Astrocyte (in vitro differentiated cells and primary cell): ENCODE measurements at places on chromosomes 1 and 21. TPM values are rescaled to one million over a fixed set of nuclear protein-coding genes. Genes with fewer than 3 reads are reported as not detected.

DNA sequence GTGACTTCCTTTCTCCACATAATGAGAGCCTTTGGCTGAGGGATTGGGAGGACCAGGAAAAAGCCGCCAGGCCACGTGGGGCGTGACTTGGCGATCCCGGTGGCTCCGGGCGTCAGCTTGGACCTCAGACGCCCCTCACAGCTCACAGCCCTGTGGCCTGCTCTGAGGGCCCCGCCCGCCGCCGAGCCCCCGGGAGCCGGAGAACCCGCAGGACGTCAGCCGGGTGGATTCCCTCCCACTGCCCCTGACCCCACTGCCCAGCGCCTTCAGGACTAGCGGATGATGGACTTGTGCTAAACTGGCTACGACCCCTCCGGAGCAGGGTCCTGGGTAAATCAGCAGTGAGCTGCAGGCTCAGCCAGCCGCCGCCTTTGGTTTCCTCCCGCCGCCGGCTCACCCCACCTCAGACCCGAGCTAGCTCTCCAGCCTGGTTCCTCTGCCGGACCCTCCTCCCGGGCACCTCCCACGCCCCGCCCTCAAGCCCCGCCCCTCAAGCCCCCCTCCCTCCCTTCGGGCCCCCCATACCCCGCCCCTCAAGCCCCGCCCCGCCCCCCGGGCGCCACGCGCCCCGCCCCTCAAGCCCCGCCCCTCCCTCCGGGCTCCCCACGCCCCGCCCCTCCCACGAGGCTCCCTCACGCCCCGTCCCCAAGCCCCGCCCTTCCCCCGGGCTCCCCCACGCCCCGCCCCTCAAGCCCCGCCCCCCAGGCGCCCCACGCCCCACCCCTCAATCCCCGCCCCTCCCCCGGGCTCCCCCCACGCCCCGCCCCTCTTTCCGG lies 10.0 kb upstream of the FAAP20 start:
- H3K27me3 ChIP-seq, result no peaks in the 10 kb centered on the region
- H3K4me3 ChIP-seq, result peak overlapping the region; percentile 60
- DNase-seq, result peak; percentile 38

DNA sequence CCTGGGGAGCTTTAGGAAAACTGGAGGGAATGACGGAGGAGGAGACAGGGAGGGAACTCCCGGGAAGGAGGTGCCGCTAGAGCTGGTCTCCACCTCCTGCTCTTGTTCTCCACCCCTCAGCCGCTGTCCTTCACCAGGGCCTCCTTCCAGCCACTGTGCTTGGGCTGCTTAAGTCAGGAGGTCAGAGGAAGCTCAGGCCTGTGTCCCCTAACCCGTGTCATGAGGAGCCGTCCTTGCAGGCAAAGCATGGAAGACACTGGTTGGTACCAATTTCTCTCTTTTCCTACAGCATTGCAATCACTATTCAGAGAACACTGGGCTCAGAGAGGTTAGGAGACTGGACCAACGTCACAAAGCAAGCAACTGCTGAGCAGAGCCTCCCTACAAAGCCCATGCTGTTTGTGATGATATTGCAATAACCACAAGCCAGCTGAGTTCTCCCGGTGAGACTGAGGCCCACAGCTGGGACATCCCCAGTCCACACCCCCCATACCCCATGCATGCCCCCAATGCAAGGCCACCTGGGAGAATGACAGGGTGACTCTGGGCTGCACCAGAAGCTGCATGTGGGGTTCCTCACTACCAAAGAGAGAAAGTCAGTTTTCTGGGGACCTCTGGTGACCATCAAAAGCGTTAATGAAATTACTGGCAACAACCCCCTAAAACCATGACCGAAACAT lies 427.5 kb downstream of the NPHP4 start:
- no peak overlapping the region for H3K27ac ChIP-seq
- no peak overlapping the region for H3K4me3 ChIP-seq
- H3K36me3 ChIP-seq, result no peaks in the 10 kb centered on the region
- no peaks in the 10 kb centered on the region for H3K4me1 ChIP-seq
- no peak for DNase-seq
- H3K27me3 ChIP-seq, result no peaks in the 10 kb centered on the region

DNA sequence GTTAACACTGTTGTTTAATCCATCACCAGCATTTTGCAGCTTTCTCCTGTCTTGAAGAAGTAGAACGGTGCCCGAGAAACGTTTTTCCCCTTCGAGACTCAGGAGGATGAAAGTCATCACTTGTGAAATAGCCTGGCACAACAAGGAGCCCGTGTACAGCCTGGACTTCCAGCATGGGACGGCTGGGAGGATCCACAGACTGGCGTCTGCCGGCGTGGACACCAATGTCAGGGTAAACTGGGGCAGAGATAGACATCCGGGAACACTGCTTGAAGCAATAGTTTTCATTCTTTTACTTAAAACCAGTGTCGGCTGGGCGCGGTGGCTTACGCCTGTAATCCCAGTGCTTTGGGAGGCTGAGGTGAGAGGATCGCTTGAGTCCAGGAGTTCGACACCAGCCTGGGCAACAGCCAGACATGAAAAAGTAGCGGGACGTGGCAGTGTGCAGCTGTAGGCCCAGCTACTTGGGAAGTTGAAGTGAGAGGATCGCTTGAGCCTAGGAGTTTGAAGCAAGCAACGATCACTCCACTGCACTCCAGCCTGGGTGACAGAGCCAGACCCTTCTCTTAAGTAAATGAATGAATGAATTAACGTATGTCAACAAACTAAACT lies 945 bp downstream of the CHAF1B start:
- no peaks in the 10 kb centered on the region for H3K27me3 ChIP-seq
- H3K27ac ChIP-seq, result no peak overlapping the region
- H3K4me3 ChIP-seq, result peak overlapping the region; percentile 78
- H3K4me1 ChIP-seq, result peaks cover 10% of the 10 kb centered on the region
- no peak for DNase-seq
- H3K36me3 ChIP-seq, result no peaks in the 10 kb centered on the region

- peaks cover 15% of the 10 kb centered on the region for H3K4me1 ChIP-seq
- no peaks in the 10 kb centered on the region for H3K27me3 ChIP-seq
- no peaks in the 10 kb centered on the region for H3K36me3 ChIP-seq
Observed at GRCh38 chr1:201842472-201843027, 13.6 kb downstream of the IPO9 start.

DNA sequence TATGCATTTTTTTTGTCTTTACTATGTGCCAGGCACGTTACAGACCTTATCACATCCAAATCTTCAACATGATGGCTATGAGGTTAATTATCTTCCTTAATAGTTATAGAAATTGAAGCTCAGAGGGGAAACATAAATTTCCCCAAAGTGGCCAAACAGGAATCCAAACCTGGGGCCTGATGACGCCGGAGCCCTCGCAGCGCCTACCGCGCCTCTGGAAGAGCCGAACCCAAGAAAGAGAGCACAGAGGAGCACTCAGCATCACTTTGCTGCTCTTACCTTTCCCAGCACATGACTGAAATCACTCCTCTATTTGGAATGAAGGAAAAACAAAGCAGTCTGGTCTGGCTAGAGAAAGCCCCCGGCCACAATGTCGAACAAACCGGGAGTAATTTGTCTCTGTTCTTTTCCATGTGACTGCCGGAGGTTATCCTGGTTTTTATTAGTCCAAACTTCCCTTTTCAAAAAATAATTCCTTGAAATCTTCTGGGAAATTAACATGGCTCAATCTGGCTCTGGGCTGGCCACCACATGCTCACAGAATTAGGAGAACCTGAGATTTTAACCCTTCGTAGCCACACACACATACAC lies 195.5 kb downstream of the ADSS2 start:
- DNase-seq, result no peak
- no peaks in the 10 kb centered on the region for H3K36me3 ChIP-seq
- no peaks in the 10 kb centered on the region for H3K27me3 ChIP-seq

DNA sequence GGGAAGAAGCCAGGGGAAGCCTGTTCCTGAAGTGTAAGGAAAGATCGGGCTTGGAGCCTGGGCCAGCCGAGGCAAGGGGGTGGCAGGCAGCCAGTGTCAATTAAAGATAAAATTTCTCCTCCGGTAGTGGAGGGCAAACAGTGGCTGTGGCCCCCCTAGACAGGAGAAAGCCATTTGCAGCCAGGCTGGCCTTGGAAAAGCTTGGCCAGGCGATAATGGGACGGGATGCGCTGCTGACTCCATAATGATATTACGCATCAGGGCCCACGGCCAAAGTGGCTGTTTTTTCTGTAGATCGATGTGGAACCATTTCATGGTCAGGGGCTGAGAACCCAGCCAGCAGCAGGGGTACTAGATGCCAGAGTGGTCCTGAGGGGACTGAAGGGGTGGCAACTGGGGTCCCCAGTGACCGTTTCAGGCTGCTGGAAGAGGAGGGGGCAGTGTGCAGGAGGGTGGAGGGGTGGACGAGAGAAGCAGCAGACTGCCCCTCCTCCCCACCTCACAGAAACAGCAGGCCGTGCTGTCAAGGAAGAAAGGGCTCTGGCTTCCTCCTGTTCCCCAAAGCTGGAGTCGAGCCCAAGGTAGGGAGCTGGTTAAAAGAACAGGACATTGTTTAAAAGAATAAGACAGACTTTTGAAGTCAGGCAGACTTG lies 25.2 kb downstream of the KCNC4 start:
- peak overlapping the region; percentile 55 for H3K27ac ChIP-seq
- peaks cover 30% of the 10 kb centered on the region for H3K4me1 ChIP-seq
- H3K36me3 ChIP-seq, result no peaks in the 10 kb centered on the region
- H3K27me3 ChIP-seq, result no peaks in the 10 kb centered on the region

GRCh38 chr1:9671377-9672140 lies 20.0 kb downstream of the PIK3CD start:
- H3K27ac ChIP-seq, result no peak overlapping the region
- H3K4me3 ChIP-seq, result no peak overlapping the region
- H3K4me1 ChIP-seq, result peaks cover 12% of the 10 kb centered on the region
- peak; percentile 76 for DNase-seq

DNA sequence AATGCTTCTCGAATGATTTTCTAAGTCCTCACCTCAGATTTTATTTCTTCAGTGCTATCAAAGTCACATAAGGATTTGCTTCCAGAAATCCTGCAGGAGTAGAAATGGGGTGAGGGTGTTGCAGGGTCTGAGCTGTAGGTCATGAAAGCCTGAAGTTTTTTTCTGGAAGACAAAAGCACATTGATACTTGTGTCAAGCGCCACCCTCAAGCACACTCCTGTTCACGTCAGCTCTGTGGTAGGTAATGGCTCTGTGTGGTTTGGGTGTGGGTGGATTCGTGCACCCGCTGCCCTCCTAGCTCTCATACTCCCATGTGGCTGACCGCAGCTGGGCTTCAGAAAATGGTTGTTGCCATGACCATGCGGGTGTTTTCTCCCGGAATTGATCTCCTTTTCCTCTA lies 39.9 kb downstream of the AKNAD1 start:
- H3K36me3 ChIP-seq, result no peaks in the 10 kb centered on the region
- peak overlapping the region; percentile 98 for H3K27ac ChIP-seq
- no peaks in the 10 kb centered on the region for H3K27me3 ChIP-seq

- H3K4me3 ChIP-seq, result peak overlapping the region; percentile 69
- peaks cover 14% of the 10 kb centered on the region for H3K4me1 ChIP-seq
- H3K27me3 ChIP-seq, result no peaks in the 10 kb centered on the region
- H3K27ac ChIP-seq, result no peak overlapping the region
Observed at GRCh38 chr1:162822391-162823200, 32.1 kb downstream of the HSD17B7 start.

The CLCA4 gene
- total RNA-seq, result not detected in 2 replicates

The NTNG1 gene
- total RNA-seq, result 6.7 and 8.1 TPM in 2 replicates

GRCh38 chr21:45545691-45546531 lies 3.7 kb upstream of the SLC19A1 start:
- no peaks in the 10 kb centered on the region for H3K27me3 ChIP-seq
- peaks cover 8% of the 10 kb centered on the region for H3K4me1 ChIP-seq
- H3K4me3 ChIP-seq, result no peak overlapping the region

The ZSCAN20 gene
- total RNA-seq, result 5.2 and 6.9 TPM in 2 replicates

DNA sequence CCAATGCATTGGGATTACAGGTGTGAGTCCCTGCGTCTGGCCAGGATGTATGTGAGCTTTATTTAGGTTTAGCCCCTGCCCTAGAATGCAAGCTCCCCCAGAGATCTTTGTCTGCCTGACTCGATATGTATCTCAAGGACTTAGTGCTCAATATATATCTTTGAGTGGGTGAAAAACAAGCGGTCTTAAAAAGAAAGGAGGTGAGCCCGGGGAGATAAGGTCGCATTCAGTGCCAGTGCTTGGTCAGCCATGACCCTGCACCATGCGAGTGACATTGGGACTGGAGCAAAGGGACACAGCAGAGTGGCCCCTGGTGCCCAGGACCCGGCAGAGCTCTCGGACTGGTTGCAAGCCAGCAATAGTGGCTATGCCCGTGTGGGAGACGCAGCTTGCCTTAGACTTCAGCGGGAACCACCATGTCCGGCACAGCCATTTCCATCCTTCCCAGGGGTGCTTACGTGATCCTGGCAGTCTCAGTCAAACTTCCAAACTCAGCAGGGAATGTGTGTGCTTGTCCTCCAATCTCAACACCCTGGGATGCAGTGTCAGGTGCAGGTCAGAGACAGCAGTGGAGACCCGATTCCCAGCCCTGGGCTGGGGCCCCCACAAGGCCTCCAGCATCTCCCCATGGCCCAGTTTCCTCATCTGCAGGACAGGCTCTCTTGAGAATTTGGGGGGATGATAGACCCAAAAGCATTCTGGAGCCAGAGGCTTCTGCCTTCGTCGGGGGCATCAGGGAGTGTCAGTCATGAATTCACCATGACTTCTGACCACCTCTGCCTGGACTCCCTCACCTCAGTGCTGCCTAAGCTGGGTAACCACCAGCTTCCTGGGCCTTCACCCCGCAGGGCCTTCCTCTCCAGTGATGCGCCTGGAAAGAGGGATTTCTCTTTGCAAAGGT lies 1.8 kb downstream of the MX2 start:
- H3K27ac ChIP-seq, result no peak overlapping the region
- H3K36me3 ChIP-seq, result no peaks in the 10 kb centered on the region
- DNase-seq, result no peak
- H3K4me1 ChIP-seq, result peaks cover 4% of the 10 kb centered on the region
- no peak overlapping the region for H3K4me3 ChIP-seq

The VTCN1 gene
- total RNA-seq, result 0.43 and 1.3 TPM in 2 replicates

DNA sequence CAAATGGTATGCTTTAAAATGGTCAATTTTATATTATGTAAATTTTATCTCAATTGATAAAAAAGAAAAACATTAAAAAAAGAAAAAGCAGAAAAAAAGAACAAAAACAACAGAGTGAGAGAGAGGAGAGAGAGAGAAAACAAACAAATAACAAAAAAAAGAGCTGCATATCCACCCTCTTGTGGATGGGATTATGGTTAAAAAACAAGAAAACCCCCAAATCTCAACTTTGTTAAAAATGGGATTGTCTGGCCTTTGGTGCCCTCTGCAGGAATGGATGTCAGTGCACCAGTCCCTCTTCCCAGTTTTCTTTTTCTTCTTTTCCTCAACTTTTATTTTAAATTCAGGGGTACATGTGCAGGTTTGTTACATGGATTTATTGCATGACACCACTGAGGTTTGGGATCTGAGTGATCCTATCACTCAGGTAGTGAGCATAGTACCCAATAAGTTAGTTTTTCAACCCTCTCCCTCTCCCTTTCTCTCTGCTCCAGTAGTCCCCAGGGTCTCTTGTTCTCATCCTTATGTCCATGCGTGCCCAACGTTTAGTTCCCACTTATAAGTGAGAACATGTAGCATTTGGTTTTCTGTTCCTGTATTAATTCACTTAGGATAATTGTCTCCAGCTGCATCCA lies 28.1 kb downstream of the RNF187 start:
- no peak overlapping the region for H3K4me3 ChIP-seq
- no peaks in the 10 kb centered on the region for H3K4me1 ChIP-seq
- H3K27ac ChIP-seq, result no peak overlapping the region

GRCh38 chr21:36156815-36157670 lies at the start of gene DOP1B:
Gene DOP1B (plus strand): TSS chr21:36156824. CDS start chr21:36164734, 7,910 bp downstream.
- peak within 1 kb of the TSS; percentile 73 for H3K4me3 ChIP-seq
- H3K36me3 ChIP-seq, result peaks cover 3% of the 10 kb centered on the region
- H3K4me1 ChIP-seq, result peaks cover 10% of the 10 kb centered on the region
- peak within 1 kb of the TSS; percentile 64 for H3K27ac ChIP-seq
- H3K27me3 ChIP-seq, result no peaks in the 10 kb centered on the region
- no peak for DNase-seq
